Activated T-helper 1 cell treated with anti-CD3 and anti-CD28 coated beads, Interleukin-2, amount 50 U/mL, for 16 hours (primary cell): ENCODE measurements at places on chromosomes 6 and 20.

DNA sequence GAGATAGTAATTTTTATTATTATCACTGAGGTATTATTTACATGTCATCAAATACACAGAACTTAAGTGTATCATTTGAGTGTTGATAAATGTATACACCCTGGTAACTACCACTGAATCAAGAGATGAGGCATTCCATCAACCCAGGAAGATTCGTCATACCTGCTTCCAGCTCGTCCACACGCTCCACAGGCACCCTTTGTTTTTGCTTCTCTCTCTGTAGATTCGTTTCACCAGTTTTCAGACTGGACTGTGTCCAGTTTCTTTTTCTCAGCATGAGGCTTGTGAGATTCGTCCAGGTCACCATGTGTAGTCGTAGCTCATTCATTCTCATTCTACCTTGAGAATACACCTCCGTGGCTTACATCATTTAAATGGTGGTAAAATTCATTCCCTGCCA lies 64.5 kb downstream of the BFSP1 start:
- no peak for DNase-seq

- no peak for DNase-seq
Measured at GRCh38 chr6:160881148-160881808, 110.3 kb upstream of the MAP3K4 start.

DNA sequence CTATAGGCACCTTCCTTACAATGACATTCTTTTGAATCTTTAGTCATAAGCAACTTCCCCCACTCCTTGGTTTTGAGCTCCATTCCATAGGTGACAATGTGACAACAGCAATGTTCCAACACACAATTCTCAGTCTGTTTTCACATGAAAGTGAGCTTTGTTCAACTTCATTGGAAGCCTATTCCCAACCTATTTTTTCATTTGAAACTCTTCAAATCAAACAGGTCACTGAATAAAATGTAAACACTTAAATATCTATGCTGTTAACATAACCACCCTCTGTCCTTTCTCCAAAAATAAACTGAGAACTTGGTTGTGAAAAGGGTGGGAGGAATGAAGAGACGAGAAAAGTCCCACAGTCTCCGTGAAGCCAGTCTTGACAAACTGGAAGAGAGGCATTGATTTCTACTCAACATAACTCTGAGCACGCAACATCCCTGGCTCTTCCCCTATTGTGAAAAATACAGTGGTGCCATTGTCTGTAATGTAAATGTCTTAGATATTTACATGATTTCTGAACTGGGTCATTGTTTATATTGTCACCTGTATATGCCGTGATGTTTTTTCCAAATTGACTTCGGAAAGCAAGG lies 343.1 kb downstream of the TFAP2A start:
- no peak for DNase-seq

DNA sequence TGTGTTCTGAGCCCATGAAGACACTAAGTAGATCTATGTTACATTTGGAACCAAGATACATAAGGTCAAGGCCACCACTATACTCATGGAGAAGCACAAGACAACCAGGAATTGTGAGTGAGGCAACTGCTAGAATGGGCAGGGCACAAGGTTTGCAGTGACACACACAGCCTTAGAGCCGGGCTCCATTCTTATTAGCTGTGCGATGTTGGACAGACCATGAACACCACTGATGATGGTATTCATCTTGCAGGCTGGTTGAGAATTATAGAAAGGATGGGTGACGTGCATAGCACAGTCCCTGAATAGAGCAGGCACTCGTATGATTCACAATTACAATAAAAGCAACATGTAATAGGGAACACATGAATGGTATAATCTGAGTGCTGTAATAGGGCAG lies 172.4 kb downstream of the GJA10 start:
- DNase-seq: no peak

DNA sequence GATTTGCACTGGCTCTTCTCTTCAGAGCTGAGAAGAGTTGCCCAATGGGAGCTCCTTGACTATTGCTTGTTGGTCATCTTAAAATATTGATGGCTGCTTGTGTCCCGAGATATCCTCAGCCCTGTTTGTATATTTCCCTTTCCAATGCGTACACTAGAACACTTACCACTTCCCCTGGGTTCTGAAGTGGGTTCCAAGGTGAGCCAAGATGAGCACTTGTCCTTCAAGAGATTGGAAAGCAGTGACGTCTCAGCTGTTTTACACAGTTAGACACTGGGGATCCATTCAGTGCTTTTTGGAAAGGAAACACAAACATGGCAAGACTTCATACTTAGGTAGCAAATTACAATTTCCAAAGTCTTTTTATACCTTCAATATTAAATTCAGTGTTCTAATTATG lies 716.4 kb upstream of the CITED2 start:
- no peak for DNase-seq

DNA sequence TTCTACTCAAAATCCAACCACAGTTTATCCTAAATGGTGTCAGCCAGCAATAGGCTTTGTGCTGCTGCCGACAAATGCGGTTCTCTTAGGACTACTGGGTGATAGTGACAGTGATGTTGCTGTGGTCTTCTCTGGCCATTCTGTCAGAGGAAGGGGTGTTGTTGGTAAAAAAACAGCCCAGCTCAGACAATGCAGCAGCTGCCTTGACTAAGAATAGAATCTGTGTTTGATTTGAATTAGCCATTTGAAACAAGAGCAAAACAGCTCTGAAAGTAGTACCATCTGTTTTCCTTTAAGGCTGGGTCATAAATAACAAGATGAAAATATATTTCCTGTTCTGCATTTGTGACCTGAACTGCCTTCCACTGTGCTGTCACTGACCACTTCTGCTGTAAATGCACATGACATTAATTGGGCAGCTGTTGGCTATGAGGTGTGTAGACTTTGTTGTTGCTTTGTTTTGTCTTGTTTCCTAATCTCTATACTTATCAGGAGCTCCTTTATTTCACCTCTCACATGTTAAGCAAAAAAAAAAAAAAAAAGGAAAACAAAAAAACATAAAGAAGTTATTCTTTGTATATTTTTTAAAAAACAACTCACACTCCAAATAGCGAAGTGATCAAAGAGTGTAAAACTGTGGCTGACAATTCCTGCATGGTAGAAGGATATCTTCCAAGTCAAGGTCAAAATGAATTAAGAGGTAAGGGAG lies 497.8 kb upstream of the ARID1B start:
- DNase-seq: no peak

GRCh38 chr20:57259121-57259937 lies 7.1 kb downstream of the BMP7 start:
- no peak for DNase-seq

DNA sequence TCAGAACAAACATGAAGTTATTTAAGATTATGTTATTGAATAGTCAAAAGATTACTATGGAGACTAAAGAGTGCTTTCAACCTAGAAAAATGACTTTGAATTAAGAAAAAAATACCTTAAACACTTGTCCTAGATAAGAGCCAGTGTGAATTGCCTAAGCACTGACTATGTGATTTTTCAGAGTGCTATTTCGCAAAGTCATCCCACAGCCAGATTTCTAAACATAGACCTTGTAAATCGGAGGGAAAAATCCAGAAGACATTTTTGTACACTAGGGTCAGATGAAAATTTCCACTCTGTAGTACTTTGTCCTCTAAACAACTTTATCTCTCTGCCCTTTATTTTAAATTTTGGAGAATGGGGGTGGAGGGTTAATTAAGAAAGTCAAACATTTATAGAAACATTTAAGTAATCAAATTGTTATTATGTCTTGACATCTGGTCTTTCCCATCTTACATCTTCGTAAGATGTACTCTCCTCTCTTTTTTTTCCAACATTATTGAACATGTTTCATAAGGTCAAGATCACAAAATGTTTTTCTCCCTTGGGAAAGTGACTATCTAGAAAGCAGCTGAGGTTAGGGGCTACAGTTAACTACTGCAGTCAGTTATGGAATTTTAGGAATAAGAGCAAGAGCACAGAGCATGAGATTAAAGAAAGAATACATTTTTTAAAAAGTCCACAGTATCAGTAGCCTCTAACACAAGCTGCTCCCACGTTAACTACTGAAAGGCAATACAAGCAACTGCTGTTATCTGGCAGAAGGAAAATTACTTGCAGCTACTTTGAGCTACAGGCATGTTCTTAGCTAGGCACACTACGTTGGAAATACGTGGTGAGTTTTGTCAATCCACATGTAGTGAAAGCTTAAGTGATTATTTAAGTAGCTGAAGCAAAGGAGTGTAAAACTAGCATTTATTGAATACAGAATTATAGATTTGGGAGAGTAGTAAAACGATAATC lies 648.5 kb downstream of the HTR1B start:
- DNase-seq: no peak

- no peak for DNase-seq
Measured at GRCh38 chr20:6993511-6993910, 226.0 kb downstream of the BMP2 start.

GRCh38 chr6:131014080-131014776 lies 48.8 kb downstream of the EPB41L2 start:
- DNase-seq: no peak

GRCh38 chr6:34248198-34248726 lies 544 bp downstream of the SMIM29 start:
- DNase-seq: no peak

- no peak for DNase-seq
Measured at GRCh38 chr6:139376604-139377218, 2.3 kb upstream of the CITED2 start.
